Activated CD8-positive, alpha-beta memory T cell treated with anti-CD3 and anti-CD28 coated beads for 48 hours (primary cell): ENCODE measurements at places on chromosomes 16 and 17.

GRCh38 chr17:60934723-60935122 lies 257.1 kb downstream of the BCAS3 start:
- no peak for DNase-seq

DNA sequence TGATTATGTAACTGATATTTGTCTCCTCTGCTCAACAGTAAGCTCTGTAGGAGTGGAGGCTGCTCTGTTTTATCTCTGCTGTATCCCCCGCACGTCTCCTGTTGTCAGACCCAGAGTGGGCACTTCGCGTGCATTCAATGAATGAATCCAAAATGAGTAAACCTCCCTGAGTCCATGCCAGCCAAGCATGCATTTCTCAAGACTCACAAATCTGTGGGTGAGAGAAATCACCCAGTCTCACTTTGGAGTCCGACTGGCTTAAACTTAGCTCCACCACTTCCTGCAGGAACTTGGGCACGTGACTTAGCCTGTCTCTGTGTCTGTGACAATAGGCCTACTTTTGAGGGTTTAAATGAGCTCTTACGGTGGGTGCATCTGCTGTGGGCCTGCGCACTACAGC lies 3.7 kb downstream of the PNPO start:
- DNase-seq, result no peak

- no peak for DNase-seq
Observed at GRCh38 chr17:52470553-52470952, 312.0 kb upstream of the CA10 start.

DNA sequence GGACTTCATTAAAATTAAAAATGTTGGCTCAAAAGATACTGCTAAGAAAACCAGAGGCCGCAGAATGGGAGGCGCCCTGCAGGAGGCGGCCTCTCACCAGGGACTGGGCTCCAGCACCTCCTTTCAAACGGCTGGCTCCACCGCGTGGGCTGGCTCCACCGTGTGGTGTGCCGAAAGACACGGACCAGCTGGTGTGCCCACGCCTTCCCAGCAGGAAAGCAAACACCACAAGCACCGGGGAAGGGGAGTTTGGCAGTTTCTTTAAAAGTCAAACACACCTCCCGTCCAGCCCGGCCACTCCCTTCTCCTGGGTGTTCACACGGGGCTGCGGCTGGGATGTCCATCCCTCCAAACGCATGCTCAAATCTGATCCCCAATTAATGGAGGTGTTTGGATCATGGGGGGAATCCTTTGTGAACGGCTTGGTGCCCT lies 13.9 kb downstream of the HAGH start:
- peak; percentile 17 for DNase-seq

GRCh38 chr16:16997349-16997748 lies 473.4 kb downstream of the XYLT1 start:
- DNase-seq, result no peak

DNA sequence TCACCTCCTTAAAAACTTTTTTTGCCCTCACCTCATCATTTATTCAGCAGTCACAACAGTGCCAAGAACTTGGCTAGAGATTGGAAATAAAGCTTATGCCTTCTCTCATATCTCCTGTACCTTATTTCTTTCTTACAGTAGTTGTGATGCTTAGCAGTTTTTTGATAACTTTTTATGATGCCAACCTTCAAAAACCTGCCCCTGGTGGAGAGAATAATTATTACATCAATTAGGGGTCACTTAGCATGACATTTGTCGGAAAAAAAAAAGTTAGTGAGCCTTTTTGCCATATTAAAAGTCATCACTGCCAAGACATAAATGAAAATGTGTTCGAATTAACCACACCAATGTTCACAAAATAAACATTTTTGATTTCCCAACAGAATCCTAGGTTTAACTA lies 296.6 kb downstream of the WWOX start:
- no peak for DNase-seq

DNA sequence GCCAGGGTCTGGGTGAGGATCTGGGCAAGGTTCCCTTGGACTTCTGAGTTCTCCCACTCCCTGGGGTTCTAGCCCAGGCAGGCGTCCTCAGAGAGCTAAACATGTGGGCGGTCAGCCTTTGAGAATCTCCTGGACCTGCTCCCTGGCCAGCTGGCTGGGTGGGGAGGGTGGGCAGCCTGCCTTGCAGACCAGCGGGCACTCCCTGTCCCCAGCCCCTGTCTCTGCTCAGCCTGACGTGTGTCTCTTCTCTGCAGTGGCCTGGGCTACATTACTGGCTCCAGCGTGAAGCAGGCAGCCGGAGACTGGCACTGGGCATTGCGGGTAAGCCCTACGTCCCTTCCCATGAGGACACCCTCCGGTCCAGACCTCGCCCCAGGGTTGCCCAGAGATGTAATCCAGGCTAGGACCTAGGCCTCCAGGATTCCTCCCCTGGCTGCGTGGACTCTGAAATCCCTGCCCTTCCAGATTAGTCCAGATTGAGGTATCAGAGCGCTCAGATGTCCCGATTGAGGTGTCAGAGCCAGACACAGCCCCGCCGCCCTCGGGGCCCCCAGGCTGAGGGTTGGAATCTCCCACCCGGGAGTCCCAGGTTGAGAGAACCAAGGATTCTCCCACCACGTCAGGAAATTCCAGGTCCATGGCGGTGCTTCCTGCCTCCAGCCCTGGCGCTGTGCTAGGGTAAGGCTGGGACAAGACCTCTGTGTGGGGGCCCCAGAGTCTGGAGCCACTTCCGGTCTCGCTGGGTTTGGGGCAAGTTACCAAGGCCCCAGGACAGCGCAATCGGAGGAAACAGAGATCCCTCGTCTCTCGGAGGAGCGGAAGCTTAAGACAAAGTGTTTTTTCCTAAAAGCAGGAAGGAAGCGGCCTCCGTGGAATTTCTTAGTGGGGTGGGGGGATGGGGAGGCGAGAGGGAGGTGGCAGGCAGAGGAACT lies 24.1 kb downstream of the MYBBP1A start:
- no peak for DNase-seq

DNA sequence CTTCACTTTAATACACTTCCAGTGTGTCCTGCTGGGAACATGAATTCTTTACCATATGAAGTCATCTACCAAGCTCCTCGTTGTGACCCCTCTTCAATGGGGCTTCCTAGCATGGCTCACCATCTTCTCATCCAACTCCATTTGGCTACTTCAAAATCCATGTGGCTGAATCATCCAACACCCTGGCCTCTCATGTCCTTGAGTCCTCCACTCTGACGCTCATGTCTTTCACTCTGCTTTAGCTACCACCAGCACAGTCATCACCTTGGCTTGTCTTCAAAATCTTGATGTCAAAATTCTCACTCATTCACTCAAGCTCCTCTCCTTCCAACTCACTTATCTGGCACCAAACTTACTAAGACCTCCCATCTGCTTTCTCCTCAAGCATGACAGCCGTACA lies 35.8 kb downstream of the AMFR start:
- DNase-seq, result no peak

- DNase-seq, result no peak
Observed at GRCh38 chr17:81422776-81423697, 27.8 kb downstream of the BAHCC1 start.

- no peak for DNase-seq
Observed at GRCh38 chr17:71500761-71501555, 619.9 kb upstream of the SOX9 start.

DNA sequence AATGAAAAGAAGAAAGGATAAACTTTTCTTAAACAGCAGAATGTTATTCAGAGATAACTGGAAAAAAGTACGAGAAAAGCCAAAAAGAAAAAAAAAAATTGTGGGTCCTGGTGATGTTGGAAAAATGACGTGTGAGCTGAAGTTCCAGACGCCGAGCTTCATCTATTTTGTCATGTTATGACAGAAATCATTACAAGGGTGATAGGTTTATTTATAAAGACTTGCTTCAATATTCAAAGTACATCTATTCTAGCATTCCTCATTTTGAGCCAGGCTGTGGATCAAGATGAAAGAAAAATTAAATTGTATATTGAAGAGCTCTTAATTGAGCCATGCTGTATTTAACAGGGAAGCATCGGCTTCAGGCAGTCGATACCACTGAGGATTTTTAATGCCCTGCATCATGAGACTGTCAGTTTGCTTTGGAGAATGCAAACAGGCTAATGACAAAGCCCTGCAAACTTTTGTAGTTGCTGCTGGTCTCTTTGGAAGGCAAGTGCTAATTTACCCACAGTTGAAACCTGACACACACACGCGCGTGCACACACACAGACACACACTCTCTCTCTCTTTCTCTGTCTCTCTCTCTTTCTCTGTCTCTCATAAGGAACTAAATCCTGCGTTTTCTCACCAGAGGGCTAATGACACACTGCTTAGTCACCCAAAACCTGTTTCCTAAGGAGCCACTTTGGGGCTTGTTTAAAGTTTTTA lies 110.7 kb downstream of the WWOX start:
- no peak for DNase-seq

DNA sequence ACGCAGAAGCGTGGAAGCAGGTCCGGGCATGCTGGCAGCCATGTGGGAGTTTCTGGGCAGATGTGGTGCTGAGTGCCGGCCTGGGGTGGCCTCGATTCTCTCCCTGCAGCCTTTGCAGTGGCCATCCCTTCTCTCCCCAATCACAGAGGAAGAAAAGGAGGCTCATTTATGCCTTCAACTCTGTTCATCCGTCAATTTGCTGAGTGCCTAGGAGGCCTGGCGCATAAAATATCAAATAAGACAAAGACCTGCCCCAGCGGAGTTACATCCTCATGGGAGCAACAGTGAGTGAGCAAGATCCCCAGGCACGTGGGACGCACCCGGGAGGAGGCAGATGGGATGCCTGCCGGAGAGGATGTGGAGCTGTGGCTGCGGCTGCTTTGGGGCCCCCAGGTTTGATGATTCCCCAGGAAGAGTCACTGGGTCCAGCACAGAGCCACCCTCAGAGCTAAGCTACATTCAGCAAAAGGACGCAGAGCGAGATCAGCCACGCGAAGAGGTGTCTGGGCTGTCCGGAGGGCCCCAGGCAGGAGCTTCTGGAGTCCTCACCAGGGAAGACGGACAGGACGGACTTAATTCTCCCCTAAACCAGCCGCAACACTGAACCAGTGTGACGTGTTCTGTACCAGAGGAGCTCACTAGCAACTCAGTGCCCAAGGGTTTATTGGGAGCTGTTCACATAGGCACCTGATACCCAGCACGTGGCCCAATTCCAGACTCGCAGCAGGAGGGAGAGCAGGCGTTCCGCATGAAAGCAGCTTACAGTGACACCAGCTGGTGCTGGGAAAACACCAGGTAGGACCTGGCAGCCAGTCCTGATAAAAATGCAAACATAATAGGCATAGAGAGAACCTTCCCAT lies 11.3 kb downstream of the CA5A start:
- no peak for DNase-seq

DNA sequence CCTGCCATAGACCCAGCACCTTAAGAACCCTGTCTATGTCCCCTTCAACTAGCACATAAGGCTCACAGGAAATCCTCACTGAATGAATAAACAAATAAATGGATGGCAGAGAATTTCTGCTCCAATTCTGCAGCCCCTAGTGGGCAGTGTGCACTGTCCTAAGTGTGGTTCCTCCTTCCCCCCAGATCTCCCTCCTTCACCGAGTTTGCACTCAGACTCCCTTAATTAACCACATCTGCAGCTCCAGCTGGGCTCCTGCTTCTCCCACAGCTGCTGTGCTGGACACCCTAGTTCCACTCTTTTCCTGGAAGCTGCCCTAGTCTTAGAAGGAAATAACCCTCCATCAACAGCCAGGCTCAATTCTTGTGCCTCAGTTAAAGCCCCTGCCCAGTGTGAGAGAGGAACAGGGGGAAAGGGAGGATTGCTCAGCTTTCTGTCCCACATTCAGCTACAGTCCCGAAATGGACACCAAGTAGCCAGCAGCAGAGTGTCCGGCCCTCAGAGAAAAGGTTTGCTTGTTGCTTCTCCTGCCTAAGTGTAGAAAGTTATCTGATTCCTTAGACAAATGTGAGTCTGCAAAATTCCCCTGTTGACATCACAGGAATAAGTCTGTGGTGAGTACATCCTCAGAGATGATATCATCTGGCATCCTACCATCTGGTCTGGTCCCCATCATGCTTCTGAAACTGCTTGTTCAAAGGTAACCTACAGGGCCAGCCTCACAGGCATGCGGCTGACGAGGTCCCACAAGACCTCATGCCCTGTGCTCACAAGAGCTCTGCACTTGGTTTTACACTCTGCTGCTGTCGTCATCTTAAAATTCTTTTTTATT lies 12.3 kb downstream of the LRRC3C start:
- DNase-seq, result no peak

GRCh38 chr16:65069766-65070165 lies 52.1 kb downstream of the CDH11 start:
- DNase-seq, result no peak

- no peak for DNase-seq
Observed at GRCh38 chr17:77266891-77267341, 126.1 kb downstream of the SEC14L1 start.

DNA sequence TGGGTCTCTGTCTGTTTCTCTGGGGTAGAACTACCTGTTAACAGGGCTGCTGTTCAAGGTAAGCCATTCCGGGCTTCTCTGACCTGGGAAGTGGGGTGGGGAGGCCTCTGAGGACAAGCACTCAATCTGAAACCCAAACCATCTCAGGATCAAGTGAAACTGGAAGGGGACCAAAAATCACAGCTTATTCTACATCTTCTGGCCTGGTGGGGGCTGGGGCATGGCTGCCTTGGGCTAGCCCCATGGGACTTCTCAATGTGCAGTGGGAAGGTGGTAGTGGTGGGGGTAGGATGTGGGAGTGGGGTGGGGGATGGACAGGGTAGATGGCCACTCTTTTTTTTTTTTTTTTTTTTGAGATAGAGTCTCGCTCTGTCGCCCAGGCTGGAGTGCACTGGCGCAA lies 5.5 kb downstream of the FLOT2 start:
- no peak for DNase-seq

GRCh38 chr17:18981642-18982424 lies 22.7 kb downstream of the FAM83G start:
- DNase-seq, result no peak

- no peak for DNase-seq
Observed at GRCh38 chr17:58368860-58369213, 16.8 kb upstream of the SUPT4H1 start.

GRCh38 chr16:15542734-15543347 lies 100.1 kb downstream of the MARF1 start:
- DNase-seq, result no peak

DNA sequence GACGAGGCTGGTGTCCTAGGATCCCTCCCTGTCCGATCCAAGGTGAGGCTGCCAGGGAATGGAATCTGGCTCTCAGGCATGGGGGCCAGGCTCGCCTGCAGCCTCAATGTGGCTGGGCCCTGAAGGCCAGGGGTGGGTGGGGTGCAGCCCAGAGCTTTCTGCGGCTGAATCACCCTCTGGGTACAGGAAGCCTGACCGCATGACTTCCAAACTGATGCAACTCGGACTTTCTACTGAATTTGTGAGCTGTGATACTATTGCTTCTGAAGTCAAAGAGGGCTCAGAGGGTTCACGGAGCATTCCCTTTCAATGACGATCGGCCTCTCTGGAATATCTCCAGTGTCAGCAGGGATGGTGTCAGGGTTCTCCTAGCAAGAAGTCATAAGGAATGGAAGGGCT lies 123.7 kb downstream of the METRNL start:
- DNase-seq, result no peak
